ENCODE measurements at places on chromosomes 1 and 21.

DNA sequence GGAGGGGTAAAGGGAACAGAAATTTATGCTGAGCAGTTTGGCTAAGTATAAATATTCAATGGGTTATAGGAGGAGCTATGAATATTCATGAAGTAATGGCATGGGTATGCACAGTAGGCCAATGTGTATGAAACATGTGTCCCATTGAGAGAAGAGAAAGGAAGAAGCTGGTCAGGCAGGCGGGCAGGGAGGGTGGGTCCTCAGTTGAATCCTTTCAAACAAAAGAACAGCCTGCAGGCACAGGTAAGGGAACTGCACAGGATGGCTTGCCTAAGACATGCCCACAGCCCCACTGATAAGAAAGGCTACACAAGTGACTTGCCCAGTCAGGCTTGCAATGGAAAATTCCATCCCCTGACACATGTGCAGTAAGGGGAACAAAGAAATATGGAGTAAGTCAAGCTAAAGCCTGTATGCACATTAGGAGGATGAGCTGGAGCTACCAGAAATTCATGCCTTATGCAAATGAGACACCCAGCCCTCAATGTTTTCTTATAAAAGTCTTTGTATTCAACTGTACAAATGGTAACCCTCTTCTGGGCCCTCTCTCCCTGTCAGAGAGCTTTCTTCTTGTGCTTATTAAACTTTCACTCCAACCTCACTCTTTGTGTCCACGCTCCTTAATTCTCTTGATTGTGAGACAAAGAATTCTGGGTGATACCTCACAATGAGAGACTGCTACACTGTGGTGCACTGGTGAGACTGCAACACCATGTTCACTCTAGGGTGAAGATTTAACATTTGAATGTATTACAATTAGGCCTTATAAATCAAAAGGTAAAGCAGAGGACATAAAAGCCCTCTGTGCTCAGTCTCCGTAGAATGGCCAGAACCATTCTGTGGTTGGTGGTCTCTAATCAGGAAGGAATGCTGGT is 96.5 kb downstream of the ATP1B1 start:
- no peak for DNase-seq

DNA sequence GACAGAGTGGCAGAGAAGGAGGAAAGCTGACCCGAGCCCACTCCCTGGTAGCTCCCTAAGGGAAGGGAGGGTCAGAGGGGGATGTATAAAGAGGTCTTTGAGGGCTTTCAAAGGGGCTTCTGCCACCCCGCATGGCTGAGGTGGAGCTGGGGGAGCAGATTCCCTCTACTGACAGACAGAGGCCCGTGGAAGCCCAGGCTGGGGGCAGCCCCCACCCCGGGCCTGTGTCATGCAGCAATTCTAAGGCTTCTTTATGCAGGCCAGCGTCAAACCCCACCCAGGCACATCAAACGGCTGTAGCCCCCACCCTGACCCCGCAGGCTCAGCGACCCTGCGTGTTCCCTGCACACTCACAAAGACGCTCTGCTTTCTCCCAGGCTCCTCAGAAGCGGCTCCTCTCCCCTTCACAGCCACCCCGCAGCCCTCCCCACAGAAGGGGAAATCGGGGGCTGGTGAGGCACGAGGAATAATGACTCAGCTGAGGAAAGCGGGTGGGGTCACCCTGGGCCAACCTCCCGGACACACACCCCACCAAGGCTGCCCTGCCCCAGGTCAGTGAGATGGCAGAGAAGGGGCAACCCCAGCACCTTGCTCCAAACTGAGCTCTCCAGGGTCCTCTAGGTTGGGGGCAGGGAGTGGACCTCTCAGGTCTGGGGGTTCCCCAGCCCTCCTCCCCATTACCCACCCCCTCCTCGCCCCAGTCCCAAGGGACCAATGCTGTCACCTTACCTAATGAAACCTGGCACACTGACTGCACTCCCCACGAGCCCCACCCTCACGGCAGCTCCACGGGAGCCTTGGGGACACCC is 10.8 kb downstream of the SLC45A3 start:
- DNase-seq, result no peak

- DNase-seq, result peak; percentile 36
Measured at GRCh38 chr1:26915204-26915842, 1.5 kb upstream of the NR0B2 start.

GRCh38 chr1:166884040-166884642 is 8.1 kb upstream of the TADA1 start:
- DNase-seq, result peak; percentile 80

DNA sequence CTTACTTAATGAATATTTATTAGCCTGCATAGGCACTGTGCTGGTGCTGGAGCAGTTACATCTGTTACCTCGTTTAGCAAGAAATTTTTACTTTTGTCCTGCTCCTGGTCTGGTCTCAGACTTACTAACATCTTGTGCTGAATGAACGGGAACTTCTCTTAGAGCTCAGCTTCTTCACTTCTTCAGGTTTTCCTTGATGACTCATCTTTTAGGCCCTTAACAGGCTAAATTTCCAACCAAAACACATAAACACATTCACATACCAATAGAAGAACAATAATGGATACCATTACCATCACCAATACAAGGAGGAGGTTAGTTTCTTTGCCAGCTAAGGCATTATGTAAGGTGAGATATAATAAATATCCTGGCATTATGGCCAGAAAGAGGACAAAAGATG is 68.9 kb downstream of the IFI44 start:
- DNase-seq, result no peak

- no peak for DNase-seq
Measured at GRCh38 chr1:1343811-1344421, 5.3 kb downstream of the DVL1 start.

- no peak for DNase-seq
Measured at GRCh38 chr1:76892675-76893074, 25.4 kb downstream of the ST6GALNAC5 start.

DNA sequence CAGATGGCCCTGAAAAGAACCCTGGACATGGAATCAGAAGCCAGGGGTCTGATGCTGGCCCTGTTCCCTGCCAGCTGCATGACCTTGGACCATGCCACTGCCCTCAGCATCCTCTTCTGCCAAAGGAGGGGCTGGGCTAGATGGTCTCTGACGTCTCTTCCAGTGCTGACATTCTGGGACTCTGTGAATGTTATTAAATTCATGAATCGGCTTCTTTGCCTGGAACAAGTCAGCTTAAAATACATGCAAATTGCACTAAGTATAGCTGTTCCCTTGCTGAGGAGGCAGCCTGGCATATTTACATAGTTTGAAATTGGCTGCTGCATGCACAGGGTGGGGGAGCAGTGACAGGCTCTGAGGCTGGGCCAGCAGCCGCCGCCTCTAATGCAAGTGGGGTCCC is 23.8 kb downstream of the KCNA2 start:
- no peak for DNase-seq

- DNase-seq, result no peak
Measured at GRCh38 chr1:199311478-199312262, 672.8 kb downstream of the PTPRC start.

- DNase-seq, result no peak
Measured at GRCh38 chr1:24278726-24279125, 40.4 kb upstream of the GRHL3 start.

- DNase-seq, result no peak
Measured at GRCh38 chr1:42877380-42877779, 31.0 kb downstream of the ZNF691 start.

DNA sequence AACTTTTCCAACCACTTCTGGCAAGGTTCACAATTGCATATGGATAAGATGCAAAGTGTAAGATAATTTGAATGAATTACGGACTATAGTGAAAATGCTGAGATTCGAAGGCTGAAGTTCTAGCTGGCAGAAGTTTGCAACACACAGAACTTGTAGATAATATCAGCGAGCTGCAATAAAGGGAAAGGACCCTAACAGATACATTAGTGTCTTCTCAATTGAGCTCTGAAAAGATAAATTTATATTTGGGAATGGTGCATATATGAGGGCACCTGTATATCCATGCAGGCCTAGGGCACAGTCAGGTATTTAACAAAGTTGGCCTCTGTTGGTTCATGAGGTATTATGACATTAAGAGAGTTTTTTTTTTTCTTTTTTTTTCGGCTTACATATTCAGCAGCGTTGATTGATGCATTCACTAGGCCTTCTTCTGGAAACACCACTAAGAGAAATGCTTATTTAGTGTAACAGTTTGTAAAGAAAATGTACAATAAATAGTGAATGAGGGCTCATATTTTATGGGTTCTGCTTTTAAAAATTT is 2.2 kb downstream of the NFIA start:
- no peak for DNase-seq

- no peak for DNase-seq
Measured at GRCh38 chr1:201497935-201498509, 8.9 kb downstream of the CSRP1 start.

- no peak for DNase-seq
Measured at GRCh38 chr1:218330043-218330623, 15.0 kb upstream of the TGFB2 start.

DNA sequence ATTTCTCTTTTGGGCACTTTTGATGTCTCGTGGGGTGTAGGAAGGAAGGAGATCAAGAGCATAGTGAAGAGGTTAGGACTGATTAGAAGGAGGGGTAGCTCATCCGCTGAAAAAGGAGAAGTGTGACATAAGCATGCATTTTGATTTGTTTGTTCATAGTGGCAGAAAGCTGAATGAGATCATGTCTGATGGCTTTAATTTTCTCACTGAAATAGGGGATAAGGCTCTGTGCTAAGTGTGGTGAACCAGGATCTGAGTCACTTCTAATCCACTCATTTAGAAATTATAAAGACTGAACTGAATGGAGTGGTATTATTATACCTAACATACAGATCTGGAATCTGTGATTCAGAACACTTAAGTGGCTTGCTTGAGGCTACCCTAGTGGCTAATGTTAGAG is 344.5 kb downstream of the PDE4B start:
- no peak for DNase-seq

GRCh38 chr1:19468397-19468956 is 16.9 kb downstream of the CAPZB start:
- no peak for DNase-seq

DNA sequence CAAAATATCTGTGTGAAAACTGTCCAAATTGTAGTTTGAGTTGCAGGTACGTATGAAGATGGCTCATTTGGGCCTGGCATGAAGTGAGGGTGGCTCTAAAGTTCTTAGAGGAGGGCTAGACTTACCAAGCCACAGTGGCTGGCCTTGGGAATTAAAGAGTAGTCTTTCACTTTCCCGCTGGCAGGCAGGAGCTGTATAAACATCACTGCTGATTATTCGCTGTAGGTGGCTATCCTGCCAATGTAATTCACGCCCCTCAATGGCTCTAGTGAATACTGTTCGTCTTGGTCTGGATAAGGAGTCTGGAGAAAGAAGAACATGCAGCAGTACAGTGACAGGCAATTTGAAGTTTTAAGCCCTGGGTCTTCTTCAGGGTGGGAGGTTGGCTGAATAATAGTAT is 31.0 kb downstream of the UROD start:
- no peak for DNase-seq

GRCh38 chr1:27862671-27863537 is 9.4 kb upstream of the THEMIS2 start:
- no peak for DNase-seq

- DNase-seq, result peak; percentile 48
Measured at GRCh38 chr1:17635811-17636210, 96.3 kb downstream of the ARHGEF10L start.

GRCh38 chr1:9494936-9495758 is 44.1 kb upstream of the SLC25A33 start:
- DNase-seq, result no peak

GRCh38 chr1:207822602-207823451 is 71.0 kb downstream of the CD46 start:
- peak; percentile 92 for DNase-seq

DNA sequence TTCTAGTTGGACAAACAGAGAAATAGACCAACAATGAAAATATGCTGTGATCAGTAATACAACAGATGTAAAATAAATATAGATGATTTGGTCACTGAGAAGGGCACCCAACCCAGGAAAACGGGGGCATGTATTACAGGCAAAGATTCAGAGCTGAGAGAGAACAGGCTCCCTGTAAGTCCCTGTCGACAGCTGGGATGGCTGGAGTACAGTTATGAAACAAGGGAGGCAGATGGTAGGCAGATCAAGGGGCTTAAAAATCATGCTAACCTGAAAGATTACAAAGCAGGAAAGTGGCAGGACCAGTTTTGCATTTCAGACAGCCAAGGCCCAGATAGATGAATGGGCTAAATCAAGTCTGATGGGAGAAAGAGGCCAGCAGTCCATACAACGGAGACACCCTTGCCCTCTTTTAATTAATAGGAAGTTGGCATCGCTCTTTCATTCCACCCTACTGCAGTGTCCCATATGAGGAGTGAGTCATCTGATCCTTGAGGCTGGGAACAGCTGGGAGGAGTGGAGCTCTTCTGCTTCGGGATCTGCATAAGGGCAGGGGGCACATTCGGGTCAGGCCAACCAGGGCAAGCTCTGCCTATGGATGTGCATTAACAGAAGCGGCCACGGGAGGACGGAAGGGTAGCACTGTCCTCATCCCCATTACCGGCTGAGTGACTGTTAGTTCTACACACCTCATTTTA is 171.1 kb downstream of the DAB1 start:
- no peak for DNase-seq

GRCh38 chr1:94302497-94302896 is 65.1 kb upstream of the ARHGAP29 start:
- no peak for DNase-seq

Data from dorsolateral prefrontal cortex (tissue), 122 donors.